ENCODE measurements at places on chromosomes 4 and X.

DNA sequence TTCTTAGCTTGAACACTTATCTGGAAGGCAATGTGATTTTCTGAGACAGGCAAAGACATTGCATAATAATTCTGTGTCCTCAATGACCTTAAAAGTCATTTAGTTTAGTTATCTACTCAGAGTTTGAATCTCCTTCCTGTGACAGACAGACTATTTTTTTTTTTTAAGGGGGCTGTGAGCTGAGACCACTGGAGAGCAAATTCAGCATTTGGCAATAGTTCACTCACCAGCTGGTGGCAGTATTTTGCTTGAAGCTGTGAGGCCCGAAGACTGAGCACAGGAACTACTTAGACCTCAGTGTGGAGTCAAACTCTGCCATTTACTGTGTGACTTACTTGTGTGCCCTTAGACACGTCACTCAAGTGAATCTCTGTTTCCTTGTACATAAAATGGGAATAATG, 22.9 kb upstream of the CPE start:
- no peak overlapping the region for H3K27ac ChIP-seq
- no peak overlapping the region for H3K4me3 ChIP-seq
- no peaks in the 10 kb centered on the region for H3K36me3 ChIP-seq
- no peaks in the 10 kb centered on the region for H3K27me3 ChIP-seq

- no peak for DNase-seq
- no peak overlapping the region for H3K27ac ChIP-seq
- H3K4me1 ChIP-seq, result no peaks in the 10 kb centered on the region
- no peaks in the 10 kb centered on the region for H3K27me3 ChIP-seq
Observed at GRCh38 chrX:142084611-142085010, 120.5 kb downstream of the MAGEC2 start.

GRCh38 chr4:183337349-183337748, 15.1 kb upstream of the CLDN24 start:
- no peaks in the 10 kb centered on the region for H3K36me3 ChIP-seq
- H3K27ac ChIP-seq, result no peak overlapping the region
- H3K4me3 ChIP-seq, result no peak overlapping the region
- no peak for DNase-seq
- H3K4me1 ChIP-seq, result no peaks in the 10 kb centered on the region
- H3K27me3 ChIP-seq, result no peaks in the 10 kb centered on the region

DNA sequence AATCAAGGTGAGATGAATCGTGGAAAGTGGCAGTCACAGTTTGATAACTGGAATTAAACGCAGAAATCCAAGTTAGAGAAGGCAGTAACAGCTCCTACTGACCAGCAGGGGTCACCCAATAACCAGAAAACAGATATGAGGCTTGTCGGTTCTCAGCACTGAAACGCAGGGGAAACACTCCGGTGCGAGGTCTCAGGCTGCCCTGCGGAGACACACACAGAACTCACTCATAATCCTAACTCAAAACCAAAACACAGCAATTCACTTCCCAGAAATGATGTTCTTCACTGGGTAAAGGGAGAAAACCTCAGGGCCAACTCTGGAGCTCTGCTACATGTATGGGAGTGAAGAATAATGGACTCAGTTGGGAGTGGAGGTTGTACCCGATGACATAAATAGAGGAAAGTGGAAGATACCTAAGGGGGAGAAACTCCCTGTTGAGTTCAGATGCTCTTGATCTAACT, 384.4 kb downstream of the RAPGEF2 start:
- H3K27ac ChIP-seq, result no peak overlapping the region
- DNase-seq, result peak; percentile 77
- H3K27me3 ChIP-seq, result no peaks in the 10 kb centered on the region
- H3K4me1 ChIP-seq, result peaks cover 5% of the 10 kb centered on the region

- H3K36me3 ChIP-seq, result no peaks in the 10 kb centered on the region
- no peaks in the 10 kb centered on the region for H3K4me1 ChIP-seq
- DNase-seq, result no peak
- H3K27ac ChIP-seq, result no peak overlapping the region
- no peaks in the 10 kb centered on the region for H3K27me3 ChIP-seq
- H3K4me3 ChIP-seq, result no peak overlapping the region
Observed at GRCh38 chrX:117996408-117996807, 120.2 kb downstream of the KLHL13 start.

DNA sequence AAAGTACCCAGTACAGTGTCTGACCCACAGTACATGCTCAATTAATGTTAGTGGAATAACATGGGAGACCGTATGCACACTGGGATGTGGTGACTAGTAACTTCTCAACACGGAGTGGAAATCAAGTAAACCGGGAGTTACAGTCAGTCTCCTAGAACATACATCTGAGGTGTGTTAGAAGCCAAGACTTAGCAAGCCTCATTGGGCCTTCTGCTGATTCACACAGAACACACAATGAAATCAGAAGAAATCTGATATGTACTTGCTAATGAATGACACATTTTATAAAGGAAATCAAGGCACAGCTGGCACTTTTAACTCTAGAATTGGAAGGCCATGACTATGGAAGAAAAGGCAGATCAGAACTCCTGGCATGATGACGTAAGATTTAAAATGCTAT, 13.0 kb downstream of the TRAPPC2 start:
- H3K27ac ChIP-seq, result no peak overlapping the region
- H3K36me3 ChIP-seq, result peaks cover 36% of the 10 kb centered on the region
- no peak overlapping the region for H3K4me3 ChIP-seq
- DNase-seq, result no peak
- H3K27me3 ChIP-seq, result no peaks in the 10 kb centered on the region

DNA sequence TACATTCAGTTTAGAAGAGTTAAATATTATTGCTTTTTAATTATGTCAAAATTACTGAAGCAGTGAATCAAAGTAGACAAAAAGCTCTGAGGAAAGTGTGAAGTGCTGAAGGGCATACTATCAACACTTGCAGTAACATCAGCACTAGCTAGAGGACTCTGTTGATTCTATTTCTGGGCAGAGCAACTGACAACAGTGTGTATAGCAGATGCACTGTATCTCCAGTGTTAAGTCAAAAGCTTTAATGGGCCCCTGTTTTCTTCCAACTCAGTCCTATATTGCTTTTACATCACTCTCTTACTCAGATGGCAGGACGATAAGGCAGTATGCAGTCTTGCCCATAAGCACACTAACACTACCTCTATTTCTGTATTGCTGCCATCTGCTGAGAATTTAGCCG, 435.2 kb upstream of the AMOT start:
- no peaks in the 10 kb centered on the region for H3K4me1 ChIP-seq
- H3K4me3 ChIP-seq, result no peak overlapping the region
- no peak overlapping the region for H3K27ac ChIP-seq
- no peaks in the 10 kb centered on the region for H3K27me3 ChIP-seq
- DNase-seq, result no peak

GRCh38 chr4:52265781-52266525, 214.8 kb downstream of the SPATA18 start:
- peaks cover 2% of the 10 kb centered on the region for H3K4me1 ChIP-seq
- DNase-seq, result no peak
- no peaks in the 10 kb centered on the region for H3K36me3 ChIP-seq
- no peaks in the 10 kb centered on the region for H3K27me3 ChIP-seq
- no peak overlapping the region for H3K4me3 ChIP-seq
- H3K27ac ChIP-seq, result no peak overlapping the region

GRCh38 chr4:13455411-13455810, 28.7 kb downstream of the RAB28 start:
- no peak overlapping the region for H3K27ac ChIP-seq
- H3K27me3 ChIP-seq, result no peaks in the 10 kb centered on the region
- H3K36me3 ChIP-seq, result peaks cover 49% of the 10 kb centered on the region
- no peaks in the 10 kb centered on the region for H3K4me1 ChIP-seq
- no peak for DNase-seq
- H3K4me3 ChIP-seq, result no peak overlapping the region

- no peaks in the 10 kb centered on the region for H3K36me3 ChIP-seq
- H3K4me3 ChIP-seq, result no peak overlapping the region
- no peak for DNase-seq
- H3K27me3 ChIP-seq, result no peaks in the 10 kb centered on the region
Observed at GRCh38 chr4:42464550-42465094, 67.3 kb downstream of the SHISA3 start.

- DNase-seq, result no peak
- no peak overlapping the region for H3K4me3 ChIP-seq
- no peaks in the 10 kb centered on the region for H3K36me3 ChIP-seq
- H3K27ac ChIP-seq, result no peak overlapping the region
- H3K4me1 ChIP-seq, result no peaks in the 10 kb centered on the region
- no peaks in the 10 kb centered on the region for H3K27me3 ChIP-seq
Observed at GRCh38 chr4:109873791-109874514, 26.0 kb downstream of the LRIT3 start.

DNA sequence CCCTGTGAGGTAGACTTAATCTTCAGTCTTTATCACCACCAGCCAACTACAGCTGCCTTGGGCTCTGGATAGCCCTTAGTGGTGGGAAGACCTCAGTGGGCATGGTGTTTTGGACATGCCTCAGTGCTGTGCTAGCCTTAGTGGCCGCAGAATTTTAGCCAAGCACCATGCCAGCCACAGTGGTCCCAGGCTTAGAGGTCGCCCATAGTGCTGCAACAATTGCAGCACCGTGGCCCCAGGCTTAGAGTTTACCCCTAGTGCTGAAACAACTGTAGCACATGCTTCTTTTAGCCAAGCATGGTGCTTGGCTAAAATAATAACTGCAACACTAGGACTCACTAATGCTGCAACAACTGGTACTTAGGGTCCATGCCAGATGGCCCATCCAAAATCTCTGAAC, 38.9 kb upstream of the SULT1B1 start:
- no peak for DNase-seq
- H3K4me1 ChIP-seq, result no peaks in the 10 kb centered on the region
- H3K36me3 ChIP-seq, result no peaks in the 10 kb centered on the region
- no peak overlapping the region for H3K4me3 ChIP-seq

Measured in neuronal stem cell (in vitro differentiated cells).